ENCODE measurements at places on chromosomes 6 and 20.

DNA sequence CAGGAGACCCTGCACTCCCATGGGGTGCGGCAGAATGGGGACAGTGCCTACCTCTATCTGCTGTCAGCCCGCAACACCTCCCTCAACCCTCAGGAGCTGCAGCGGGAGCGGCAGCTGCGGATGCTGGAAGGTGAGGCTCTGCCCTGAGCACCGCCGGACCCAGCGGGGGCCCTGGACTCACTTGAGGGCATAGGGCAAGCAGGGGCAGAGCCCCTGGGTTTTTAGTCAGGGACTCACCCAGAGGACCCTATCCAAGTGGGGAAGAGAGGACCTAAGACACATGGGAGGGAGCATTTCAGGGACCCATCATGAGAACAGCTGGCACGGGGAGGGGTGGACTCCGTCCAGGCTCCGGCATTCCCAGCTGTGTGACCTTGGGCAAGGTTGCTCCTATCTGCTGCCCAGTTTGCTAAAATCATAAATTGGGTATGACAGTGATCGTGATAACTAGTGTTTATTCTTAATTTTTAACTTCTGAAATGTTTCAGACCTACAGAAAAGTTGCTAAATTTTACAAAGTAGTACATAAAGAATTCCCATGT, 9.8 kb downstream of the RBCK1 start:
- no peak for DNase-seq

DNA sequence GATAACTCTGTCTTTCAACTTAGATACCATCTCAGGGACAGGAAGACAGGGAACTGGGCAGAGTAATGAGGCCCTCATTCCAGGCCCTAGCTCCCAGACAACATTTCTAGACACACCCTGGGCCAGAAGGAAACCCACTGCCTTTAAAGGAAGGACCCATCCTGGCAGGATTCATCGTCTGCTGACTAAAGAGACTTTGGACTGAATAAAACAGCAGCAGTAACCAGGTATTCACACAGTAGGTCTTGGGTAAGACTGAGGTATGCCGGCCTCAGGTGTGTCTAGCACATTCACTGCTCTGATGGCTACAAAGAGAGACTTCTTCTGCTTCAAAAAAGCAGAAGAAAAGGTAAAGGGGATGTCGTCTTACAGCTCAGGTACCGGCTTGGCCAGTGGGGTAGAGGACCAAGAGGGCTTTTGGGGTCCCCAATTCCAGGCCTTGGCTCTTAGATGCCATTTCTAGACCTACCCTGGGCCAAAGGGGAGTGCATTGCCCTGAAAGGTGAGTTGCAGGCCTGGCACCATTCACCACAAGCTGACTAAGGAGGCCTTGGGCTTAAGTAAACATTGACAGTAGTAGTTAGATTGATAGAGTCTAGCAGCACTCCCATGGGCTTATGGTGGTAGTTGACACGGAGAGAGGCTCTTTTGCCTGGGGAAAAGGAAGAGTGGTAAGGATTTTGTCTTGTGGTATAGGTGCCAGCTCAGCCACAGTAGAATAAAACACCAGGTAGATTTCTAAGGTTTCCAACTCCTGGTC, 13.4 kb downstream of the SNX14 start:
- no peak for DNase-seq

DNA sequence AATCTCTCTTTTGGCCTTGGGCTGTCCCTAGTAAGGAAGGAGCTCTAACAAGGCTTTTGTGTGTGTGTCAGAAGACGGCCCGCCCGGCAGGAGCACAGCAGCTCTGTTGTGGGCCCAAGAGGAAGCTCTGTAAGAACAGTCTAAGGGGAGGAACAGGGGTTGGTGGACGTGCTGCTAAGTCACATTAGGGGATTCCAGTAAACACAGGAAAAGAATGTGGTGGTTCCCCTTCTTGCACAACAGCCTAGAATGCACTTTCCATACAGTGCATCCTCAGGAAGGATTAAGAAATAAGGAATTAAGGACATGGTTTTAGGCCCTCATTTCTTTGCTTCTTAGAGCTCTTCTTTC, 114.5 kb downstream of the RNF144B start:
- no peak for DNase-seq

- no peak for DNase-seq
Observed at GRCh38 chr6:54619102-54619501, 227.5 kb upstream of the FAM83B start.

GRCh38 chr6:48813836-48814235, 649.2 kb downstream of the MMUT start:
- DNase-seq: no peak

GRCh38 chr6:39228111-39228971, 934 bp downstream of the KCNK5 start:
- DNase-seq: no peak

- no peak for DNase-seq
Observed at GRCh38 chr6:71446470-71446869, 157.9 kb downstream of the OGFRL1 start.

DNA sequence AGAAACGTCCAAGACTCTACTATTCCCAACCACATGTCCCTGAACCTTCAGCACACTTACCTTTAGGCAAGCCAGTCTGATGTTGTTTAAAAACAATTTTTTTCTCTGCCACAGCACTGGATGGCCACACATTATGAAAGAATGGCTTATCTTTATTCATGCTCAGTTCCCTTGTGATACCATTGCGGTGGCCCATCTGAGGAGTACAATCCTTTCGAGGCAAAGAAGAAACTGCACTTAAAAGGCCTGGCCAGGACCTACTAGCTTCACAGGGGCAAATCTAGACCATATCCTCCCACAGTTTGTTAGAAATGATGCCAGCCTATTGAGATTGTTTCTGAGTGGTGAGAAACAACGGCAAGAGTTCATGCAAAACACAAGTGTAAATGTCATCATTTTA, 88.4 kb upstream of the PLEKHG1 start:
- no peak for DNase-seq

- DNase-seq: no peak
Observed at GRCh38 chr6:43796168-43796567, 26.2 kb downstream of the VEGFA start.

DNA sequence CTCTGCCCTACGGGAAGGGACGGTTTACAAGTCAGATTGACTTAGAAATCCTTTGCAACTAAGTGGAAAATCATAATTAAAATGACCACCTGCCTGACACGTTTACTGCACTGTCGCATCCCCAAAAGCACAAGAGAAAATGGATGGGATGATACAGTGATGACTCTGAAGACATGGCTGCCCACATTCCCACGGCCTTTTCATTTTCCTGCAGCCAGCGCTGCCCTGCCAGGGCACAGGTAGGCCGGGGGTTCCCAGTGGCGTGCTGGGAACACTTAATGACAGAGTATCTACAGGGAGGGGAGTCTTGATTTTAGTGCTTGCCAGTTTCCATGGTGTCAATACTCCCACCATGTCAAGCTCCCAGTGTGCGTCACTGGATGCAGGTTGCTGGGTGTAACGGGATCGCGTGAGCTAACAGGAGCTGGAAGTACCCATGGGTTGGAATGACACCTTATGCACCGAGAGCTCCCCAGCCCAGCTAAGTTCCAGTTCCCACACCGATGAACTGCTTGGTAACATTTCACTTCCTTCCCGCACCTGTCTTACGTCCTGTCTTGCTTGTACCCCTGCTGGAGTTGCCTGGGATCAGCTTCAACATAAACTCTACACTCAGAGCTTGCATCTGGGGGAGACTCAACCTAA, 129.0 kb downstream of the ANKRD60 start:
- DNase-seq: no peak

DNA sequence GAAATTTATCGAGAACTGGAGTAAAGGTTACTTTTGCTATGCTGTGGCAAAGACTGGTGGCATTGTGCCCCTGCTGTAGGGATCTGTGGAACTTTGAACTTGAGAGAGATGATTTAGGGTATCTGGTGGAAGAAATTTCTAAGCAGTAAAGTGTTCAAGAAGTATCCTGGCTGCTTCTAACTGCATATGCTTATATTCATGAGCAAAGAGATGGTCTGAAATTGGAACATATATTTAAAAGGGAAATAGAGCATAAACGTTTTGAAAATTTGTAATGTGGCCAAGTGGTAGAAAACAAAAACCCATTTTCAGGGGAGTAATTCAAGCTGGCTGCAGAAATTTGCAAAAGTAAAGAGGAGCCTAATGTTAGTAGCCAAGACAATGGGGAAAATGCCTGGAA, 12.3 kb upstream of the UFL1 start:
- no peak for DNase-seq

DNA sequence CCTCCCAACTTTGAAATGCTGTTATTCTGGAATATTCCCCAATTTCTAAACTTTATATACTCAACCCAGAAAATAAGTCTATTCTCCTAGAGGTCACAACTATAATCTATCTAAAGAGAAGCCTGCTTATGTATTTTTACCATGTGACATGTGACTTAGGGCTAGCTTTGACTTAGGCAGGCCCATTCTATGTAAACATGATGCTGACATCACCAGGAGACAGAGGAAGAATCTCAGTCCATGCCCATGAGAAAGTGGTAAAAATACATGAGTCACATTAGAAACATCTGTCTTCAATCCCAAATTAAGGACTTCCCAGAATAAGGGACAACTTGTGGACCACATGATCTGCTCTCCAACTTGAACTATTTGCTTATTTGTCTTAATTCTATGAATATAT, 113.6 kb upstream of the ID4 start:
- no peak for DNase-seq

DNA sequence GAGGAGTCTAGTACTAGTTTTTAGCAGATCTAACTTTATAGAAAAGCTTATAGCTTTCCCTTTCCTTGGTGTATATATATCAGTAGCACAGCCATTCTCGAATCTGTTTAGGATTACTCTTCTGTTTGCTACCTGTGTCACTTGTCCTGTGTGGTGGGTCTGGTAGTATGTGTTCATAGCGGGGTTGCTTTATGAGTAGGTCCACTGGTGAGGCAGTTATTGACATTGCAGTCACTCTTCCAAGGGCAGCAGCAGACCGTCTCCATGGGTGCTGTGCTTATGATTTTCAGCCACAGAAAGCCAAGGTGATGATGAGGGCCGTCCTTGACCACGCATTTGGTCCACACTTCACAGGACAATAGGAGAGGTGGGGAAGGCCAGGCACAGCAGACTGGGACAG, 171.5 kb downstream of the CDKAL1 start:
- no peak for DNase-seq

- no peak for DNase-seq
Observed at GRCh38 chr6:136059308-136059707, 190.8 kb downstream of the MTFR2 start.

DNA sequence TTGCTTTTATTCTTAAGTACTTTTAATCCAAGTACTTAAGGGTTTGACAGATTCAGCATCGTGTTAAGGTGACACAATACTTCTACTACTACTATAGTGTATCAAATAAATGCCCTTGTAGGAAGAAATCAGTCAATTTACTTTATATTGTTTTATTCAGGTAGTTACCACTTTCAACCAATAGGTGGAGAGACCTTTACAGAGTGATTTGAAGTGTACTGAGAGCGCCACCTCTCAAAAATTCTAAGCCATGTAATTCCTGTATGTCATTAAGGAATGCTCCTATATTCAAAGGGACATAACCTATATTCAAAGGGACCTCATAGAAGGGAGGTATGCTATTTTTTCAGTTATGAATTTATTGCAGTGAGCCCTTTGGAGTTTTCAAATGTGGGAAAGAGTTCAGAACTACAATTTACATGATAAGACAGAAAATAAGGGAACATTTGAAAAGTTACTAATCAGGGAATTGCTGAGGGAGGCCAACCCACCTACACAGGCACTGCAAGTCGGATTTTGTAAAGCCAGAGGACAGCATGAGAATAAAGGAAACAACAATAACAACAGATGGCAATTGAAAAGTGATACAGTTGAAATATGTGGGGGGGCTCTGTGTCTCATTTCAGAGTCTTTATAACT, 955.6 kb downstream of the TBC1D32 start:
- DNase-seq: no peak

- DNase-seq: no peak
Observed at GRCh38 chr20:58213121-58213520, 15.3 kb downstream of the ANKRD60 start.

- no peak for DNase-seq
Observed at GRCh38 chr6:56815436-56815835, 139.5 kb upstream of the BEND6 start.

DNA sequence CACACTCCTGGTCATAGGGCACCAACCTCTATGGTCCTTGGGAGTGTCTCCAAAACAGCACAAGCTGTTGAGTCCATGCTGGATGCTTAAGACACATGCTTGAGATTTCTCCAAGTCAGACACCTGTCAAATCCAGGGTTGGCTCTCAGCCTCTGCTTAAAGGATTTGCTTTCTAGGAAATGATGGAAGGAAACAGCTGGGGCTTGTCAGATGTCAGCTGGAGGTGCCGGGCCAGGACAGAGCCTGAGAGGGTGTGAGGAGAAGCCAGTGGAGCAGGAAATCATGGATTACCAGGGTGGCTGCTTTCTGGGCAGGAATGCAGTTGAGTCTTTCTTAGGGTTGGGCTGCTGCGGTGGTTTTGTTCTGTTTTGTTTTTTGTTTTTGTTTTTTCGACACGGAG, 83.0 kb upstream of the FAM184A start:
- DNase-seq: no peak

GRCh38 chr6:146700078-146700686, 101.4 kb downstream of the ADGB start:
- peak; percentile 15 for DNase-seq

GRCh38 chr6:134318974-134319281, 1.0 kb upstream of the SGK1 start:
- no peak for DNase-seq

DNA sequence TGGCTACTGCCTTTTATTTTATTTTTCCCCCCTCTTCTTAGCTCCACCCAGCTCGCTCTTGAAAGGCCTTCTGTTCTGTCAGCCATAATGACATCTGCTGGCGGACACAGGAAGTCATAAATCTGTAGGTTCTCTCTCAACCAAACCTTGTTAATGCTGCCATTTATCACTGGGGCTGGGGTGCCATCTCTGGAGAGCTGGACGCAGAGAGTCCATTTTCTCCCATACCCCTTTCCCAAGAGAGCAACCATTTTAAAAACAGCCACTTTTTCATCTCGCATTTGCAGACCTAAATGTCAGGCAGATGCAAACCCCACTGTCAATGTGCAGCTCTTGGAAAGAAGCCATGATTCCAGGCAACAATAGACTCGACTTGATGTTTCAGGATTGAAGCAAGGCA, 13.0 kb upstream of the TSHZ2 start:
- no peak for DNase-seq

GRCh38 chr6:44957156-44957555, 371.0 kb upstream of the RUNX2 start:
- DNase-seq: no peak

- DNase-seq: no peak
Observed at GRCh38 chr6:134590449-134590848, 272.5 kb upstream of the SGK1 start.

GRCh38 chr6:114569669-114570068, 226.8 kb upstream of the HS3ST5 start:
- DNase-seq: no peak
